Pancreas (tissue), 10 donors: ENCODE measurements at places on chromosomes 5 and 9. TPM values are rescaled to one million over a fixed set of nuclear protein-coding genes. Genes with fewer than 3 reads are reported as not detected.

TMEFF1 gene
- total RNA-seq: not detected

SLC6A18 gene
- not detected for total RNA-seq

PCDHA13 gene
- total RNA-seq: 0.63 TPM

ADGRD2 gene
- not detected for total RNA-seq

GRM6 gene
- total RNA-seq: not detected

ARSB gene
- 6.5 TPM for total RNA-seq

DNA sequence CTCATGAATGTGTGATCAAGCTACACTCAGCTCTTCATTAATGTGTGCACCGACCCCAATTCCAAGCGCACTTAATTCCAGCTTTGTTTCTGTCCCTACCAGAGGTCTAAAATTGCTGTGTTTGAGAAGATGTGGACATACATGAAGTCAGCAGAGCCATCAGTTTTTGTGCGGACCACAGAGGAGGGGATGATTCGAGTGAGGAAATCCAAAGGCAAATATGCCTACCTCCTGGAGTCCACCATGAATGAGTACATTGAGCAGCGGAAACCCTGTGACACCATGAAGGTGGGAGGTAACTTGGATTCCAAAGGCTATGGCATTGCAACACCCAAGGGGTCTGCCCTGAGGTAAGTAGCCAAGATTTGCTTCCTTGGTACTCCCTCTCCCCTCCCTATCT is 268.6 kb downstream of the FAM114A2 start:
- H3K4me1 ChIP-seq: no peaks in the 10 kb centered on the region
- no peak overlapping the region for H3K27ac ChIP-seq
- no peak for DNase-seq
- no peaks in the 10 kb centered on the region for H3K36me3 ChIP-seq
- no peak overlapping the region for H3K4me3 ChIP-seq
- no peaks in the 10 kb centered on the region for H3K27me3 ChIP-seq

DNA sequence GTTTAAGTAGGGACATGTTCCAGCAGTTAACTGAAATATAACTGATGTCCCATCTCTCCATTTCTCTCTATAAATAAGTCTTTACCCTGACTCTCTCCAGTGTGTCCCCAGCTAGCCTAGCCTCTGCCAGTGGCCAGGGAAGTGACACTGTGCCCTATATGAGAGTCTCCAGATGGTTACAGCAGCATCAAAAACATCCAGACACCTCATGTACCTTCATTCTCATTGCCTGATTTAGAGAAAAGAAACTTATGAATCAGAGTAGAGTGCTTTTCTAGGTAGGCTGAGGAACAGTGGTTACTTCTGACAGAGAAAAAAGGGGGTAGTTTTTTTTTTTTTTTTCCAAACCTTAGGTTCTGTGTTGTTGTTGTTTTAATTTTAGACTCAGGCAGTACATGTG is 148.5 kb downstream of the GNAQ start:
- no peak overlapping the region for H3K4me3 ChIP-seq
- H3K27ac ChIP-seq: no peak overlapping the region
- H3K36me3 ChIP-seq: no peaks in the 10 kb centered on the region
- H3K4me1 ChIP-seq: peaks cover 3% of the 10 kb centered on the region

DNA sequence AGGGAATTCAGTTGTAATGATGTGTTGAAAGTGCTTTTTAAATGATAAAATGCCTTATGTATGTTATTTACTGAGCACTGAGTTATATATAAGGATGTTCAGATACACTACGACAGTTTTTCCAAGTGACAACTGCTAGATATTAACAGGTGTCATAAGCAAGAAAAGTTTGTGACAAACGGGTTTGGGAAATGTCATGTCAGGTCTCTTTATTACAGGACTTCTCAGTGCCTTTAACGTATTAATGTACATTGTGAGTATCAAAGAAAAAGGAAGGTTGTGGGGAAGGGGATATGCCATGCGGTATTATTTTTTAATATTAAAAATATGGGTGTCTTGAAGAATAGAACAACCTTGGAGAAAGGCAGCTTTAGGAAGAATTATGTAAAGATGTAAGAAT is 56.4 kb downstream of the RAI14 start:
- H3K27me3 ChIP-seq: no peaks in the 10 kb centered on the region
- H3K36me3 ChIP-seq: no peaks in the 10 kb centered on the region
- no peak for DNase-seq
- H3K27ac ChIP-seq: no peak overlapping the region
- no peak overlapping the region for H3K4me3 ChIP-seq

DNA sequence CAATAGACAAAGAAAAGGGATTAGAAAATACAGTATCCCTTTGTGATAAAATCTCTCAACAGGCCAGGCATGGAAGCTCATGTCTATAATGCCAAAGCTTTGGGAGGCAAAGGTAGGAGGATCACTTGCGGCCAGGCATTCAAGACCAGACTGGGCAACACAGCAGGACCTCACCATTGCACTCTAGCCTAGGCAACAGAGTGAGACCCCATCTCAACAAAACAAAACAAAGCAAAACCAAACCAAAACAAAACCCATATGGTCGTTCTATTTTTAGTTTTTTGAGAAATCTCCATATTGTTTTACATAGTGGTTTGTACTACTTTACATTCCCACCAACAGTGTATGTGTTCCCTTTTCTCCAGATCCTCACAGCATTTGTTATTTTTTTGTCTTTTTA is 193.0 kb downstream of the KIAA0825 start:
- H3K4me3 ChIP-seq: no peak overlapping the region
- H3K4me1 ChIP-seq: no peaks in the 10 kb centered on the region
- H3K27me3 ChIP-seq: no peaks in the 10 kb centered on the region
- H3K27ac ChIP-seq: no peak overlapping the region

GRCh38 chr9:120866651-120867050 is 10.3 kb downstream of the PHF19 start:
- no peak overlapping the region for H3K27ac ChIP-seq
- H3K4me3 ChIP-seq: no peak overlapping the region
- no peaks in the 10 kb centered on the region for H3K4me1 ChIP-seq

- peaks cover 4% of the 10 kb centered on the region for H3K4me1 ChIP-seq
- H3K27ac ChIP-seq: no peak overlapping the region
- H3K27me3 ChIP-seq: no peaks in the 10 kb centered on the region
- no peak for DNase-seq
These were observed 91.4 kb downstream of the TSSK1B start for GRCh38 chr5:113343343-113343742.

DNA sequence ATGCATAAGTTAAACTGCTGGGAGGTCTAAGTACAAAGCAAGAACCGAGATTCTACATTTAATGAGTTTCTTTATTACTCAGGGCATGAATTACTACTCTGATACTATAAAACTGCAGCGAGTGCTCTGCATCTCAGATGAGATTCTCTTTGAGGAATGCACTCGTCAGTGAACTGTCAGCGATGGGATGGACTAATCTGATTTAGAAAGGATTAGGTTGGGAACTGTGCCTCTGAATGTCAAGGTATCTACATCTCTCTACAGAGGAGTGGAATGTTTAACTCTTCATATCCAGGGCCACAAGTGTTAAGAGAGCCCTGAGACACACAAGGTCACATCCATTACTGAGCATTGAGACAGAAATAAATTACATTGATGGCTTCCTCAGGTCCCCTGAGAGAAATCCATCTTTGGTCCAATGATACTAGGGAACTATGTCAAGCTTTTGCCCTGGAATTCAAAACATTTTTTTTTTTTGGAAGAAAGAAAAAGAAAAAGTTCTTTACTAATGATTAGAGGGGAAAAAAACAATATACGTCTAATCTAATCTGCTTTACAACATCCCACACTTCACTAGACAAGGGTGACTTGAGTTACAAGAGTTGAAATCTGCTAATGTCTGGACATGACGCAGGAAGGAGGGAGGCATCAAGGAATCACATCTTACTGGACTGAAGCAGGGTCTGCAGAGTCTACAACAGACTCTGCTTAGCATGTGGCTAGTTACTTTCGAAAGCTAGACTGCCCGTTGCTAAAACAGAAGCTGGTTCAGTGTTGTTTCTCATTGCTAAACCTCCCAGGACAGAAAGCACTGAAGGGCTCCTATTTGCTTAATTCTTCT is 270.0 kb upstream of the TLE4 start:
- H3K27ac ChIP-seq: no peak overlapping the region
- H3K4me3 ChIP-seq: no peak overlapping the region
- no peaks in the 10 kb centered on the region for H3K4me1 ChIP-seq
- no peaks in the 10 kb centered on the region for H3K27me3 ChIP-seq
- DNase-seq: no peak

GRCh38 chr9:33340186-33340585 is 49.9 kb downstream of the NFX1 start:
- H3K36me3 ChIP-seq: peaks cover 8% of the 10 kb centered on the region
- no peak for DNase-seq
- H3K27me3 ChIP-seq: no peaks in the 10 kb centered on the region
- no peaks in the 10 kb centered on the region for H3K4me1 ChIP-seq
- H3K4me3 ChIP-seq: no peak overlapping the region

GRCh38 chr5:31984691-31985090 is 189.4 kb downstream of the GOLPH3 start:
- H3K36me3 ChIP-seq: no peaks in the 10 kb centered on the region
- no peaks in the 10 kb centered on the region for H3K27me3 ChIP-seq
- no peak overlapping the region for H3K27ac ChIP-seq
- no peak for DNase-seq
- no peaks in the 10 kb centered on the region for H3K4me1 ChIP-seq

DNA sequence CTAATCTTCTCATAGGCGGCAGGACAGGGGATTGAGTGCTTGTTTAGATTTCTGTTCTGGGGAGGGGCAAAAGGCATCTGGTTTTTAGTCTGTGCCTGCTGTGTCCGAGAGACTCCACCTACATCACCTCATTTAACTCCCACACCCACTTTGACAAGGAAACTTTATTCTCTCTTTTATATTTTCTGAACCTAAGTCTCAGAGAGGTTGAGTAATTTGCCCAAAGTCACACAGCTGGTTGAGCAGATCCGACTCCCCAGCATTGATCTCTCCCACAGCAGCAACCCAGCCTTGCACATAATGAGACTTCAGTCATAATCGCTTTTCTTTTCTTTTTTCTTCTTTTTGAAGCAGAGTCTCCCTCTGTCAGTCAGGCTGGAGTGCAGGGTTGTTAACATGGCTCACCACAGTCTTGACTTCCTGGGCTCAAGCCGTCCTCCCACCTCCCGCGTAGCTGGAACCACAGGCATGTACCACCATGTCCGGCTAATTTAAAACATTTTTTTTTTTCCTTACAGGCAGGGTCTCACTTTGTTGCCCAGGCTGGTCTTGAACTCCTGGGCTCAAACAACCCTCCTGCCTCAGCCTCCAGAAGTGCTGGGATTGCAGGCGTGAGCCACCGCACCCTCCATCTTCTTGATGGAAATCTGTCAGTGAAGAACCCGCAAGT is 36.5 kb upstream of the ANKRD33B start:
- no peak overlapping the region for H3K27ac ChIP-seq
- H3K36me3 ChIP-seq: no peaks in the 10 kb centered on the region
- H3K4me3 ChIP-seq: no peak overlapping the region
- no peaks in the 10 kb centered on the region for H3K4me1 ChIP-seq
- no peak for DNase-seq

DNA sequence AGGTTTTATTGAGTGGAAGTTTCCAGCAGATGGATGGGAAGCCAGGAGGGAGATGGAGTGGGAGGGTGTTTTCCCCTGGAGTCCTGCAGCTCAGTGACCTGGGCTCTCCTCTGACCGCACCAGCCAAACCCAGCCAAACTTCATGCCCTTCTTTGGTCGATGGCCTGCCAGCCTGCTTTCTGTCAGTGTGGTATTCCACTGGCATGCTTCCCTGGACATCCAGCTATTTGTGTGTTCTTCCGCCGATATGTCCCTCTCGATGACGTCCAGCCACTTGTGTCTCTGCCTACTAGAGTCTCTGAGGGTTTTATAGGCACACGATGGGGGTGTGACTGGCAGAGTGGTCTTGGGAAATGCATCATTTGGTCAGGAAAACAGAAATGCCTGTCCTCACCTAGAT is 33.8 kb downstream of the GPBP1 start:
- no peaks in the 10 kb centered on the region for H3K4me1 ChIP-seq
- no peak overlapping the region for H3K4me3 ChIP-seq
- no peak for DNase-seq
- no peak overlapping the region for H3K27ac ChIP-seq
- H3K36me3 ChIP-seq: no peaks in the 10 kb centered on the region
- H3K27me3 ChIP-seq: no peaks in the 10 kb centered on the region

GRCh38 chr5:150114102-150114641 is 27.8 kb upstream of the CSF1R start:
- H3K36me3 ChIP-seq: no peaks in the 10 kb centered on the region
- DNase-seq: no peak
- H3K4me3 ChIP-seq: no peak overlapping the region
- no peaks in the 10 kb centered on the region for H3K27me3 ChIP-seq

- H3K27ac ChIP-seq: no peak overlapping the region
- no peak overlapping the region for H3K4me3 ChIP-seq
- no peaks in the 10 kb centered on the region for H3K27me3 ChIP-seq
- H3K4me1 ChIP-seq: peaks cover 6% of the 10 kb centered on the region
- DNase-seq: no peak
These were observed 9.9 kb downstream of the C9orf85 start for GRCh38 chr9:71921190-71921814.

DNA sequence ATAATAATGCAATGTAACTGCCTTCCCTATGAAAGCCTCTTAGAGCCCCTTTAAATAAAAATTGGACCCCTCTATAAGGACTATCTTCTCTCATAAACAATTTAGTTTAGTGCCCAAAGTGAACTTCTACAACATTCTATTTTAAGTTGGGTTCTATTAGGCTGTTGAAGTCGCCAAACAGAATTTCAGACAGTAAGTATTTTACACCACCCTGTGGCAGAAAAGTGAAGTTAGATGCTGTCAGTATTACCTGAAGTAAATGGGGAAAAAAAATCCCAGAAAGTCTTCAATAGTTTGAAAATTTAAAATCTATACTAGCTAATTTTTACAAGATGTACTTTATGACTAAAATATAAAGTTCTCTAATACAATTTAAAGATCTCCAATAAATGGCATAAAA is 29.5 kb downstream of the CAAP1 start:
- H3K36me3 ChIP-seq: no peaks in the 10 kb centered on the region
- no peaks in the 10 kb centered on the region for H3K27me3 ChIP-seq
- no peak overlapping the region for H3K27ac ChIP-seq
- H3K4me3 ChIP-seq: no peak overlapping the region
